ENCODE measurements at places on chromosomes 6 and 20.
A peak's percentile ranks its signal among the peaks of the same experiment; 100 is the strongest.

DNA sequence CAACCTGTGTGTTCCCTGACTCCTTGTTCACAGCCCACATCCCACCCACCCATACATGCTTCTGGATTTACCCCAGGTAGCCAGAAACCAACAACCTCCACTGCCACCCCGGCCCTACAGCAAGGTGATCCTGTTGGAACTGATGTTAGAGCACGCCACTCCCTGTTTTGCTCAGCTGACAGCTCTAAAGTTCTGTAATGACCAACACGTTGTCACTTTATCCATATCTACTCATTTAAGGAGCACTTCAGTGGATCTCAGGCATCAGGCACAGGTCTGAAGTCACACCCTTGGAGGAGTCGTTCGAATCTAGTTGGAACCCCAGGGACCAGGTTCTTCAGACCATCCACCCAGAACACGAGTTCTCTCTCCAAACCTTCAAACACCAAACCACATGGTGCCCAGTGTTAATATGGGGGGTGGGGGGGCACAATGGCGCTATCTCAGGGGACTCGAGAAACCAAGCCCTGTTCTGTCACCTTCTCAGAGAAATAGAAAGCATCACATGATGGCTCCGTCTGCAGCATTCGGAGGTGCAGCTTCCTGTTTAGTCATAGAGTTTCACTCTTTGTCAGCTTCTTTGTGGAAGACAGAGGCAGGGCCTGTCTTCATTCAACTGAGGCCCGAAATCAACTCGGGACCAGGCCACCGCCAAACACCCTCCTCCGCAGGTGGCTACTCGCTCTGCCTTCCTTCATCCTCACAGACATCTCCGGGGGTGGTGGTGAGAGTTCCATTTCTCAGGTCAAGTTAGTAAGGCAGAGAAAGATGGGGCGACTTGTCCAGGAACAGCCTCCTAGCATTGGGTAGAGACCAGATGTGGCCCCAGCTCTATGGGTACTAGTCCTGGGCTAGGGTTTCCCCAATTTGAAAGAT is 142.2 kb downstream of the NFATC2 start:
- peak; percentile 60 for DNase-seq

DNA sequence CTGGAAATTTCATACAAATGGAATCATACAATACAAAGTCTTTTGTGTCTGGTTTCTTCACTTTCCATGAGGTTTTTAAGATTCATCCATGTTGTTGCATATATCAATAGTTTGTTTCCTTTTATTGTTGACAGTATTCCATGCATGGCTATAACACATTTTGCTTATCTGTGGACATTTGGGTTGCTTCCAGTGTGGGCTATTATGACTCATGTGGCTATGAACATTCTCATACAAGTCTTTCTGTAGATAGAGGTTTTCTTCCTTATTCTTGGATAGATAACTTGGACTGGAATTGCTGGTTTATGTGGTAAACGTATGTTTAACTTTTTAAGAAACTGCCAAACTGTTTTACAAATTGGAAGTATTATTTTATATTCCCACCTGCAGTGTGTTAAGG is 30.0 kb upstream of the KIF6 start:
- DNase-seq = no peak

GRCh38 chr6:16301511-16301910 is 63.1 kb downstream of the GMPR start:
- no peak for DNase-seq

DNA sequence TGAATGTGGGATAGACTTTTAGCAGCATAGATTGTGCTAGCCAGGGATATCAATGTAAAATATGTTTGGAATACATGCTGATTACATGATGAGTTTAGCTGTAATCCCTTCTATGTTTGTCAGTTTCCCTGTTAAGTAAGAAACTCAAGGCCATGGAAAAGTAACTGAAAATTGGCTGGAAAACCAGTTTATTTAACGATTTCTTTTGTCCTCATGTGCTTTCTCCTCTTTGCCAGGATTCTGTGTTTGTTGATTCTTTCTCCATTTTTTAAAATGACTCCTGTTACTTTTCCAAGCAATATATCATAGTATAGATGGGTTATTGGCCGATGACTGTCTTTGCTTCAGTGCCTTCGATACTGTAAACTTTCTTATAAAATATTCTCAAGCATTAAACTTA is 87.5 kb downstream of the SAMD5 start:
- DNase-seq = no peak

DNA sequence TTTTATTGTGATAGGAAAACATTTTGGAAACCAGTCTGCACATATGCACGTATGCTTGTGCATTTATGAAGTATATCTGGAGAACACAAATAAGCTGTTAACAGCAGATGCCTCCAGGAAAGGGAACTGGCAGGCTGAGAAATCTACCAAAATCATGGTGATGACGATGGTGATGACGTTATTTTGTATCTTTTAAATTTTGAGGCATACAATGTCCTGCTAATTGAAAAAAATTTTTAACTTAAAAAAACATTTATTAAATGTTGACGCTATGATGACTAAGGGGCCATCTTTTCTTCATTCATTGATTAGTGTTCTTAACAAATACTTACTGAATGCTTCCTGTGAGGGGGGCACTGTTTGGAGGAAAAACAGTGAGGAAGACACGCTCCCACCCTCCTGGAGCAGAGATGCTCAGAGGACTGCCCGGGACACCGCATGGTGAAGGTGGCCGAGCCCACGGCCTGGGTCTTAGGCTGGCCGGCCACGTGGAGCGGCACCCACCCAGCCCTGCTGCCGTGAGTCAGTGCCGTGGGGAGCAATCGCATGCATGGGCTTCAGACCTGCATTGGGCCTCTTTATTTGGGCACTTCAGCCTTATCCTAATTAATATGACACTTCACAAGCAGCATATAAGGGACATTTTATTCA is 15.9 kb upstream of the ENTPD6 start:
- no peak for DNase-seq

GRCh38 chr20:1712634-1713624 is 55.4 kb upstream of the SIRPG start:
- DNase-seq = no peak

DNA sequence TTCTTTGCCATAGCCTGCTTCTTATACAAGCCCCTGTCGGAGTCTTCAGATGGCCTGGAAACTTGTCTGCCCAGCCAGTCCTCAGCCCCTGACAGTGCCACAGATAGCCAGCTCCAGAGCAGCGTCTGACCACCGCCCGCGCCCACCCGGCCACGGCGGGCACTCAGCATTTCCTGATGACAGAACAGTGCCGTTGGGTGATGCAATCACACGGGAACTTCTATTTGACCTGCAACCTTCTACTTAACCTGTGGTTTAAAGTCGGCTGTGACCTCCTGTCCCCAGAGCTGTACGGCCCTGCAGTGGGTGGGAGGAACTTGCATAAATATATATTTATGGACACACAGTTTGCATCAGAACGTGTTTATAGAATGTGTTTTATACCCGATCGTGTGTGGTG is 29.5 kb downstream of the SLCO4A1 start:
- no peak for DNase-seq

DNA sequence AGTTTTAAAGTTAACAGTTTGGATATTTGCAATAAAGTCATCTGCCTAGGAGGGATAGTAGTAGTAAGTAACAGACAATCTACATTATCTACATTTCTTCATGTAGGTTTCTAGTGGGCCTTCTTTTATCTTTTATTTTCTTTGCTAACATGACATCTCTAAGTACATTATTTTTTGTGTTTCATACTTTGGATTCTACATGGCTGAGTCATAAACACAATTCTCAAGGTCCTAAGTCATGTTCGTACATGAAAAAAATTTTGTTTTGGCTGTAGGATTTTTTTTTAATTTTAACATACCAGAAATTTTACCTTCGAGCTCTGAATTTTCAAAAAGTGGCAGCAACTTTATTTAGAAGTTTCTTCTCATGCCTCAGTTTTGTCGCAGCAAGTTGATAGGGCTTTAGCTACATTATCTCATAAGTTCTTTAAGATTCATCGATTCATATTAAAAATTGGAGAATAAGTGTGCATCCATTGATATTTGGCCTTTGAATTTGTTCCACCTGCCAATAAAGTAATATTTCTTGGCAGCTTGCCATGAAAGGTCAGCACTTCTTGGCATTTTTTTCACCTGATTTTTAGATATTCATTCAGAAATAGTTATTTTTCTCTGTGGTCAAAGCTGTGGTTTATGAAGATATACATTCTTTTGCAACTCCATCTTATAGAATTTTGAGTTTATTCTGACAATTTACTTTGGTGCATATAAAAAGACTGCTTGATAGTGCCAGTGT is 146.2 kb downstream of the GRIK2 start:
- DNase-seq = no peak

DNA sequence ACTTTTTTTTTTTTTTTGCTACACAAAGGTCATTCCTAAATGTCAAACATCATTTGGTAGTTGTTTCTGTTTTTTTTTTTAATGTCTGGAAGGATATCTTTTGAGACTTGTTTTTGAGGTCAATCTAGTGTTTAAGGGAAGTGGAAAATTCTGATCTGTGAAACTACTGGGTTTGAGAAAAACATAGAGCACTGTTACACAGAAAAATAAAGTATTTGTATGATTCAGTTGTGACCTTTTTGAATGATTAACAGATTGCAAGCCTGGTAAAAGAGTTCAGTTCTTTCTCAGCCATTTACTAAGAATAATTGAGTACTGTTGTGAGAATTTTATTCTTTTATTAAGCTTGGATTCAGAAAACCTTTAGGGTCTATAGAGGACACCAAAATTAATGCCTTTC is 276.7 kb downstream of the ADGRB3 start:
- no peak for DNase-seq

DNA sequence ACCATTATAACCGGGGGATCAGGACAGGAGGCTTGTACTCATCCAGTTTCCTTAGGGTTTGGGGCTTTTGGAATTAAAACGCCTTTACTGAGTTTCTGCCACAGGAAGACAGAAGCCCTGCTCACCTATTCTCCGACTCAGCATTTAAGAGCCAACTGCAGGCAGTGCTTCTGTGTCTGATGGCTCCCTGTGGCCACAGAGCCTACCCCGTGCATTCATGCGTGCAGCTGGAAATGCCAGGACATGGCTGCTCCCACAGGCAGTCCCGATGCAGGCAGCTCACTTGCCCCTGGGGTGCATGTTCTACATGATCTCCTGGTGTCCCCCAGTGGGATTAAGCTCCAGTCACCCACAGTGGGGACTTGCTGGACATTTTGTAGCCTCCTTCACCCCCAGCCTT is 22.2 kb downstream of the ZNF831 start:
- no peak for DNase-seq

DNA sequence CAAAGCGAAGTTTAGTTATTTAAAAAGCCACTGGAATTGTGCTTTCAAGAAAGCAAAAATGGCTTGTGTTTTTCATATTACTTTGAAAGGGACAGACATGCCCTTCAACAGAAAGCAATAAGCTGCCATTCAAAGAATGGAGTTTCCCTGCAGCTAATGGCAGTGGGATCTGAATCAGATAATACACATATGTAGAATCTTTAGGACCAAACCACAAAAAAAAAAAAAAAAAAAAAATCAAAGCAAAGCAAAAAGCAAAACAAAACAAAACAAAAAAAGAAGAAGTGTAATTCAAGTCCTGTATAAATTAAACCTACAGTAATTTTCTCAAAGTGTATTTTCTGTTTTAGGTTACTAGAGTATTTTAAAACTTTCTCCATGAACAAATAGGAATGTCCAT is 63.6 kb upstream of the ZNF217 start:
- DNase-seq = no peak

- DNase-seq = no peak
Measured at GRCh38 chr20:59412875-59413284, 112.5 kb downstream of the EDN3 start.

DNA sequence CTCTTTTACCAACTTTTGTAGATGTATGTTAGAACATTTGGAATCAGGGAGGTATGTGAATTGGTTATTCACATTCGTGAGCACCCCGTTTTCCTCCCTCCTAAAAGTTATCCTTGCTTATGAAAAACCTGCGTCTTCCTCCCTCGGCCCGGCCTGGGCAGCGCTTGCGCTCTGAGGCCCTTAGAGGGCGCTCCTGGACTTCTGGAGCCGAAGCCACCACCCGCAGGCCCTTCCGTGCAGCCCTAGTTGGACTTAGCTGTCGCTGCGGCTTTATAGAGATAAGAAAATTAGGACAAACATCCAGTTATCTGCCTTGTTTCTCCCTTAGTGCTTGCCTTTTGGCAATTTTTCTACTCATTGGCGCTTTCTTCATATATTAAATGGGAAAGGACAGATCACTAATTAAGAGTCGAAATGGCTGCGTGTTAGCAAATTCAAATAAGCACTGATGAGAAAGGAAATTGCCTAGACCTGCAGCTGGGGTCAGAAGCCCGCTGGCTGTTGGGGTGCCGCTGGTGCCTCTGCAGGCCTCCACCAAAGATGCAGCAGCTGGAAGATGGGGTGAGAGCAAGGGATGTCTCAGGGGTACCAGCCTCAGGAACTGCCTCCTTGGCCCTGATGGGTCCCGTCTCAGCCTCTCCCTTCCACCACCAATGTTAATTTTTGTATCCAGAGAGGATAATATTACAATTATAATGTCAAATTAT is 5.2 kb downstream of the FNDC1 start:
- DNase-seq = peak; percentile 26

DNA sequence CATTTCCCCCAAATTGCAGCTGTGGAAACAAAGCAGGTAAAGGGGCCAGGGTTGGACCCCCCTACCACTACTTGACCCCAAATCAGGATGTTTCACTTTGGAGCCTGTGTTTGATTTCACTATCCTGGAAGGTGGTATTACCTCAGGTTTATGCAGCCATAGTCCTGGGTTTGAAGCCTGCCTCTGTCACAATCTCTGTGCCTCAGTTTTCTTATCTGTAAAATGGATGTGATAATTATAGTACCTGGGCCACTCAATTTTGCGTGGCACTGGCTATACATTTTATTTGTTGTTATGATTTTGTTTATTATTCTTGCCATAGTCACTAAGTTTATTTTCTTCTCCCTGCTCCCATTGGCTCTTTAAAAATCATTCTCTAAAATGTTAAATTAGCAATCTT is 26.7 kb downstream of the JARID2 start:
- no peak for DNase-seq

DNA sequence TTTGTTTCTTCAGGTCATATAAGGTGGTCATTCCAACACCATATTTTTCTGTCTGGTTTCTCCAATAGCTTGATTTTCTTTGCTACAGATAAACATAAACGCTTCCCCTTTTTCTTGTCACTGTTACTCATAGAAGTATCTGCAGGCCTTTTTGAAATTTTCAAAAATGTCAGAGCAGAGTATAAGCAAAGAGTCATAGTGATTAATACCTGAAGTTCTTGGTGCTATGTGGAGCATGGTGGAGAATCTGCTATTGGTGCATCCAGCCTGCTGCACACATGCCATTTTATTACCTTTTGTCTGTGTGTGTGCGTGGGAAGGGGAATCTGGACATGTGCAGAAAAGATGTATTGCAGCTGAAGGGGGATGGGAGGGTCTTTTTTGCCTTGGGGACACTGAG is 19.7 kb downstream of the STX11 start:
- no peak for DNase-seq

- DNase-seq = no peak
Measured at GRCh38 chr6:9467741-9468140, 947.1 kb downstream of the TFAP2A start.

- DNase-seq = no peak
Measured at GRCh38 chr6:119609865-119610264, 260.3 kb upstream of the MAN1A1 start.
